Left renal cortex interstitium (tissue), 4 donors: ENCODE measurements at places on chromosomes 6 and 20.

- DNase-seq, result peak; percentile 32
These were observed 20.4 kb downstream of the HLA-G start for GRCh38 chr6:29847871-29848630.

- DNase-seq, result no peak
These were observed 88.2 kb upstream of the NAA20 start for GRCh38 chr20:19929012-19929360.

DNA sequence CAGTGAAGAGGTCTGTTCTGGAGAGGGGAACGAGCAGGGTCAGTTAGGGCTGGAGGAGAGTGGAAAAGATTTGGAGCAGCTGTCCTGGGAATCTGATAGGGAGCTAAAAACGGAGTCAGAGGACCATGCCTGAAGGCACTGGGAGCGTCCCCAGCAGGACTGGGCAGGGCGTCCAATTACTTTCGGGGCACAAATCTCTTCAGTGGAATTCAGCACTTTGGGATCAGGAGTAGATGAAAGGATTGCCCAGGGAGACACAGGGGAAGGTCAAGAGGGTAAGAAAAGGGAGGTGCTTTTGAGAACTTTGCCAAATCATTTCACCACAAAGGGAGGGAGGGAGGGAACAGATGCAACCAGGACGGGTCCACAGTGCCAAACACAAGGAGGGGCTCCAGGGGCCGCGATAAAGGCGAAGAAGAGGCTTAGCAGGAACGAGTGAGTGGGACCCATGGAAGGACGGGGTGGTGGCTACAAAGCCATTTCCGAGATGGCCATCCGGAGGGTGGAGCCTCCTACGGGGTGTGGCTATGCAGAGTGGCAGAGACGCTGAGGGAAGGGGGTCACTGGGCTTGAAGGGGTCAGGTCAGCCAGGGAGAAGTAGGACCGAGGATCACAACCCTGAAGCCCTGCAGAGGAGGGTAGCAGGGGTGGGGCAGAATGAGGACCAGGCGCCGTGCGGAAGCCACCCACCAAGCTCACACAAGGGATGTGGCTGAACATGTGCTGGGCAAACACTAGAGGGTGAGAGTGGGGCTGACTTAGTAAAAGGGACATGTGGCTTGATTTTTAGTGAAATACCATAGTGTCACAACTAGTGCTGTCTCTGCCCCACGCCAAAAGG, 180.0 kb upstream of the RREB1 start:
- DNase-seq, result no peak

GRCh38 chr20:19976595-19977372, 40.4 kb upstream of the NAA20 start:
- DNase-seq, result no peak

DNA sequence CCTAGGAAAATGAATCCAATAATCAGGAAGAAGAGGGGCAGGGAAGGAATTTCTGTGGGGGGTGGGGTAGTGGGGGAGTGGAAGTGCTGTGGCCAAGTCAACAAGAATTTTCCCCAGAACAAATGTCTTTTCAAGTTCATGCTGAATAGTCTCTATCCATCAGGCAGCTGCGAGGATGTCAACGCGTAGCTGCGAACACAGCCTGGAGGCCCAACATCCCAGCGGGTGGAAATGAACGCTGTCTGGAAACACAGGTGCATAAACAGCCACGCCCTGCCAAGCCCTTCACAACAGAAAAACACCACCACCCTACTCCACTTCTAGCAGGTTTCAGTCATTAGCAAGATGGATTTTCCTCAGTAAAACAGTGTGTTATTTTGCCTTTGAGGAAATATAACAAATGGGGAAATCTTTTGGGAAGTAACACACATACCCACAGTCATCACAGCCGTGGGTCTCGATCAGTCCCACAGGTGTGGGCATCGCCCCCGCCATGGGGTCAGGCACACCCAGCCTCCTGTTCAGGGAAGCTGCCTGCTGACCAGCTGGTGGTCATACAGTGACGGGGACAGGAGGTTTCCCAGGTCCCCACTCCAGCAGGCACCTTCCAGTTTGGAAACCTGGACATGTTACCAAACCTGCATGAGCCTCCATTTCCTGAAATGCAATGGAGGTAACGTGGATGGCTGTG, 112.1 kb upstream of the THBS2 start:
- no peak for DNase-seq
